Activated B cell treated with CpG ODN at 0.5 μM for 24 hours (primary cell): ENCODE measurements at places on chromosomes 13 and 19. TPM values are rescaled to one million over a fixed set of nuclear protein-coding genes. Genes with fewer than 3 reads are reported as not detected.

DNA sequence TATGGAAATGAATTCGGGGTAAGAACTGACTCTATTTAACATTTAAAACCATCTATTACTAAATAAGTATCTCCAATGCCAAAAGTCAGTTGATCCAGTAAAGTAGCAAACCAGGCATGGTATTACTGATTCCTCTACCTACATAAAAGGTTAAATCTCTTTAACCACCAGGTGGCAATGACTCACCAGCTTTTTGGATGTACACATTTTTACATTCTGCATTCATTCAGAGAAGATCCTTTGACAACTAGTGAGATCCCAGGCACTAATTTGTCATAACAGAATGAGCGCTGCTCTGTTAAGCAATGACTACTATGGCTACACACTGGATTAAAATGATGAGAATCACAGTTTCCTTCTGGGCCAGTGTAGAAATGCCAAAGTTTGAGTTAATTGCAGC, 329.8 kb upstream of the GPC6 start:
- DNase-seq, result no peak

- no peak for DNase-seq
Measured at GRCh38 chr13:40874138-40874779, 84.8 kb downstream of the SLC25A15 start.

DNA sequence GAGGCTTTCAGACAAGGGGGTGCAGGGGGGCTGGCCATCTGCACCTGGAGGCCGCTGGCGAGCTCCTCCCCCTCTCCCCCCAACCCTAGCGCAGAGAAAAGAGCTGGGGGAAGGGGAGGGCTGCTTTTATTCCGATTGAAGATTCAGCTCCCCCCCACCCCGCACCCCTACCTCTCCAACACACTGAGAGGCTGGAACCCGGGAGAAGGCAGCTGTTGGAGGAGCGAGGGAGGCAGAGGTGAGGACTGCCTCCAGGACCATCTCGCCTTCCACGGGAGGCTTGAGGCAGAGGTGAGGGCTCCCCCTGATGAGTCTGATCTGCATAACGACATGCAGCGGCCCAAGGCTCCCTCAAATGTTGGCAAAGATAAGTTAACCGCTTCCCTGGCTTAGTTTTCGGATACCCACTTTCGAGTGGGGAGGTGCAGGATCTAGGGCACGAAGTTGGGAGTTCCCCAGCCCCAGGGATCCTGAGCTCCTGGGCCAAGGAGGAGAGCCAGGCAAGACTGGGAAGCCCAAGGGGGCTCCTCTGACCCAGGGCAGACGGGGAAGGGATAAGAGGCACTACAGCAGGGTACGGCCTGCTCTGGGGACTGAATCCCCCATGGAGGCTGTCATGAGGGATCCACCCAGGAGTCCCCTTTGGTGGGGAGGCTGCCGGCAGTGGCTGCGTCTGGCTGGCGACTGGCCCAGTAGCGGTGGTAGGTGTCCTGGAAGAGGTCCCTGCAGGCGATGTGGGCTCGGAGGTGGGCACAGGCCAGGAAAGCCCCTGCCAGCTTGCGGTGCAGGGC, 1.2 kb upstream of the NUMBL start:
- DNase-seq, result no peak

The LAIR1 gene
- total RNA-seq, result 30.5 and 31.0 TPM in 2 replicates

DNA sequence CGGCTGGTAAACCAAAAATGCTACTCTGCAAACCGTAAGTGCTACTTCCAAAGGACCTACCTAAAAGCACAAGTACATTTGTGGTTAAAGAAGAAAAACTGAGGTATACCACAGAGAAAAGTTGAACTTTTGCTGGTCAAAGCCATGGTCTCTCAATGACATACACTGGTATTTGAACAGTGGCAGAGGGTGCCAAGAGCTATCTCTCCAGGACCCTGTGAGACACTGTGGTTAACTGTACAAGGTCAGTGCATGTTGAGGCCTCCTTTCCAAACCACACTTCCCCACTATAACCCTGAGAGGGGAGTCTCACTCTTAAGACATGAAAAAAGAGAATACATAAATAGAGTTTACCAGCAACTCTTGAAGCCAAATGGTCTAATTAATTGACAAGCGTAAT, 49.5 kb downstream of the COL4A1 start:
- DNase-seq, result no peak
